ENCODE measurements at places on chromosomes 16 and 17. TPM values are rescaled to one million over a fixed set of nuclear protein-coding genes. Genes with fewer than 3 reads are reported as not detected.

PRSS33 gene
- not detected for total RNA-seq

G6PC1 gene
- not detected for total RNA-seq

NPIPB13 gene
- 14.9 TPM for total RNA-seq

UNC45B gene
- not detected for total RNA-seq

TIMP2 gene
- 0.71 TPM for total RNA-seq

CHD9NB gene
- 0.25 TPM for total RNA-seq

FAM171A2 gene
- 0.32 TPM for total RNA-seq

TMEM100 gene
- total RNA-seq = not detected

GPR142 gene
- not detected for total RNA-seq

ITGAD gene
- total RNA-seq = 0.18 TPM

CES5A gene
- not detected for total RNA-seq

TERB1 gene
- total RNA-seq = 0.34 TPM

TMC7 gene
- not detected for total RNA-seq

HBZ gene
- total RNA-seq = not detected

HEATR9 gene
- 0.16 TPM for total RNA-seq

CRYM gene
- total RNA-seq = not detected

NUDT16L1 gene
- 34.1 TPM for total RNA-seq

ABCC6 gene
- not detected for total RNA-seq

PTX4 gene
- total RNA-seq = not detected

CHST5 gene
- total RNA-seq = not detected
